ENCODE measurements at places on chromosomes 13 and 19.

- no peak for DNase-seq
Observed at GRCh38 chr19:48296963-48297734, 27.3 kb downstream of the ZNF114 start.

DNA sequence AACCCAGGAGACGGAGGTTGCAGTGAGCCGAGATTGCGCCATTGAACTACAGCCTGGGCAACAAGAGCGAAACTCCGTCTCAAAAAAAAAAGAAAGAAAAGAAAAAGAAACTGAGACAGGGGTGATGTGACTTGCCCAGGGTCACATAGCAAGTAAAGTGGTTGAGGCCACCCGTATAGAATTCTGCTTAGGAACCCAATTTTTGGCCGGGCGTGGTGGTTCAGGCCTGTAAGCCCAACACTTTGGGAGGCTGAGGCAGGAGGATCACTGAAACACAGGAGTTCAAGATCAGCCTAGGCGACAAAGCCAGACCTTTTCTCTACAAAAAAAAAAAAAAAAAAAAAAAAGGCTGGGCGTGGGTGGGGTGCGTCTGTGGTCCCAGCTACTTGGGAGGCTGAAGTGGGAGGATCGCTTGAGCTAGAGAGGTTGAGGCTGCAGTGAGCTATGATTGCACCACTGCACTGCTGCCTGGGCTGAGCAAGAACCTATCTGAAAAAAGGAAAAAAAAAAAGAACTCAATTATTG is 1.3 kb downstream of the SNRPA start:
- DNase-seq: no peak

DNA sequence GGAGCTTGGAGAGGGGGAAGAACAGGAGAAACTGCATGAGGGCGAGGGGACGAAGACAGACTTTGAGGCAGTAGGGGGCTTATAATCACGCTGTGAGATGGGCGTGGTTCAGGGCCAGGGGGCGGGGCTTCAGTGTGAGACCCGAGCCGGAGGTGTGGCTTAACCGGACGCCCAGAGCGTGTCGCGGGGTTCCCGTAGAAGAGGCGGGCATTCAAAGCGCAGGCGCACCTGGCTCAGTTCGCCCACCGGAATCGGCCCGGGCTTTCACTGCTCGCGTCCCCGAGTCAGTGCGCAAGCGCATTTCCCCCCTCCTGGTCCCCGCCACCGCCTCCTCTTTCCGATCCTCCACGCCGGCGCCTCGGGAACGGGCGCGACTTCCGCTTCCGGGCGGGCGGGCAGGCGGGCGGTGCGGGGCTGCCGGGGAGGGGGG is 225 bp upstream of the ZNF865 start:
- DNase-seq: peak; percentile 98

DNA sequence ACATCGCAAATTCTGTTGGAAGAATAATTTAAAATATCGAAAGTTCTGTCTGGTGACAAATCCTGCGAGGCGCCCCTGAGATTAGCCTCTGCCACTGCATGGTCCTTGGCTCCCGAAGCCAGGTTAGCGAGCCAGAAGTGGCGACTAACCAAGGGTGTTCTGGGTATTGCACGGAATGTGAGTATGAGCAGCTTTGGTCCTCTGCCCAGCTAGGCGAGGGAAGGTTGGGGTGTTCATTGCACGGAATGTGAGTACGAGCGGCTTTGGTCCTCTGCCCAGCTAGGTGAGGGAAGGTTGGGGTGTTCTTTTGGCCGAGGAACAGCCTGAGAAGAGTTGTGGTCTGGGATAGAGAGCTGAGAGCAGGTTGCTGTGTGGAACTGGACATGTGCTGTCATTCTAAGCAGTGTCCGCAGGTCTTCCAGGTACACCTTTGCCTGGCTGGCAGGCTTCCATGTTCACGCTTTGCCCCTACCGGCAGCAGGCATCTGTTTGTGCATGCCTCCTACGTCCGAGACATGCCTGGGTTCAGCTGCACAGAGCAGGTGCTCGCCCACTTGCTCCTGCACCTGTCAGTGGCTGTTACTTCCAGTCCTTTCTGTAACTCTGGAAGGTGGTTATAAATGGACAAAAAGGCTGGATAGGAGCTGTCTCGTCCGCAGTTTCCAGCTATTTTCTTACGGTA is 18.3 kb upstream of the TEX29 start:
- DNase-seq: no peak

DNA sequence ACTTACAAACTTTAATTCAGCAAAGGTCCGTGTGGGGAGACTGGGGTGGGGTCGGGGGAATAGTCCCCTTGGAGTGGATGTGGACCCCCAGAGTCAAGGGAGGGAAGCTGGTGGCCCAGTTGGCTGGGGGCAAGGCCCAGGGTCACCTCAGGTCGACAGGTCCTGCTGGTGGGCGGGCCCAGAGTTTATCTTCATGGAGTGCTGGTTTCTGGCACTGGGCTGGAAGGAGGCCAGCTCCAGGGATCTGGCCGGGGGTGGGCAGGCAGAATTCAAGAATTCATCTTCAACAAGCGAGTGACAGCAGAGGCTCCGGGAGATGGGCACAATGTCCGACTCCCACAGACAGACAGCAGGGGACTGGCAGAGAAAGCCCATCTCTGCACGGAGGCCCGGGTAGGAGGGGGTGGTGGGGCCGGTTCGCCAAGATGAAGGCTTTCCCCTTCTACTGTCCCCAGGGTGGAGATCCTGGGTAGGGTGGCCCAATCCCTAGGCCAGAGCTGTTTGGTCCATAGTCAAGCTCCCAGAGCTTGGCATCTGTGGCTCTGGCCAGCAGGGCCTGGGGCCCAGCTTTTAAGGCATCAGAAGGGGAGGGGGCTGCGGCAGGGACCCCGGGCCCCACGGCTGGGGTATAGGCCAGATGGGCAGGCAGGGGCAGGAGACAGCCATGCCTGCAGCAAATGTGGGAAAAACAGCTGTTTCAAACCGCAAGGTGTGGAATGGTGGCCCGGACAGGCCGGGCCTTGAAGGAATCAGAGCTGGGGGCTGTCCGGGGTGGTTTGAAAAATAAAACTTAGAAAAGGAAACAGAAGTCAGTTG is 622 bp upstream of the FDX2 start:
- DNase-seq: no peak

DNA sequence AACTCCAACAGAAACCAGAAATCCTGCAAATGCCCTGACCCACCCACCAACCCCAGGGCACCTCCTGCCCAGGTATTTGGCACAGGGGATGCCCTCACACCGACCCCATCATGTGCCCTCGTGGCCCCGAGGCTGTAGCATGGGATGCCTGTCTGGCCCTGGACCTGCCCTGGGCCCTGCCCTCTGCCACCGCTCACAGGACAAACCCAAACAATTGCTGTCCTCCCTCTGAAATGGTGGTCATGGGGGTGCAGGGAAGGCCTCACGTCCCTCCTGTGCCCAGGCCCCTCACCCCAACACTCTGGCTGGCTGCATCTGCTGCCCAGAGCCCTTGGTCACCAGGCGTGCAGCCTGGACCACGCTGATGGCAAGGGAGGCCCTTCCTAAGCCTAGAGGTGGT is 2.1 kb upstream of the ZNF181 start:
- no peak for DNase-seq

GRCh38 chr19:54248016-54248601 is 5.5 kb upstream of the LILRA6 start:
- no peak for DNase-seq

- no peak for DNase-seq
Observed at GRCh38 chr13:20492641-20493040, 33.0 kb downstream of the CRYL1 start.

GRCh38 chr13:36713887-36714286 is 40.1 kb downstream of the SERTM1 start:
- no peak for DNase-seq

DNA sequence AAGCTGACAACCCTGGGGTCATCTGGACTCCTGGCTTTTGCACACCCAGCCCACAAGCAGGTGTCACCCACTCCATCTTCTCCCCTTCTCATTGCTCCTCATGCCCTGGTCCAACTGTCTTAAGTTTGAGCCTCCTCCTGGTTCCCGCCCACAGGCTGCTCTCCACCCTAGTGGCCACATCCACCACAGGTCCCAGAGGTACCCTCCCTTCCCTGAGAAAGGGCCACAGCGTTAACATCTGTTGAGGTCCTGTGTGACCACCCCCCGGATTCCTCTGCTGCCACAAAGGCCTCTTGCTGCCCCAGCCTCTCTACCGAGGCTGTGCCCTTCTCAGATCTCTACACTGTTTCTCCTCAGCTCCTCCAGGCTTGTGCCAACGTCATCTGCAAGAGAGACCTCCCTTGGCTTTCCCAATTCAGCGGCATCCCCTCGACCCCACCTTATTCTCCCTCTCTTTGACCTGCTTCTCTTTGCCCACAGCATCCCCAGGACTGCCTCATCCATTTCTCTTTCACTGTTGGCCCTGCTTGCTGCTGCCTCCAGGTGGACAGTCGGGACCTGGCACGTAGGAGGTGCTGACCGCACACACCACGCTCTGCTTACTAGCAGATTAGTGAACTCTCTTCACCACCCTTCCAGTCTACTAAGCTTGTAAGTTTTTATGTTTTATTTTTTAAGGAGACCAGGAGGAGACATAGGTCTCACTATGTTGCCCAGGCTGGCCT is 33.3 kb downstream of the SUGP2 start:
- DNase-seq: no peak

- no peak for DNase-seq
Observed at GRCh38 chr13:74620308-74620707, 486.1 kb upstream of the KLF12 start.

DNA sequence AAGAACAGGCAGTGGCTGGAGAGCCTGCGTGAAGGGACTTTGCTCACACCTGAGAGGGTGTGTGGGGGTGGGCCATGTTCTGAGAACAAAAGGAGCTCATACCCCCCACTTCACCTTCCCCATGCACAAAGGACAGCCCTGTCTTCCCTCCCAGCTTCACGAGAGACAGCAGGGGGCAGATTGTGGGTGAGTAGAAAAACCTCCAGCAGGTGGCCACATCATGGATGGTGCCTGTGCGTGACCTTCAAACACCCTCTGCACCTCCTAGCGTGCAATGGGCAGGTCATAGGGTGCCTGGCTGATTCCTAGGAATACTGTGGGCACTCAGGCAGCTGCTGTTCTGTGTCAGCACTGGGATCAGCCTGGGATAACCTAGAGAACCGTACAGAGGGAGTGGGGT is 36.3 kb upstream of the PSG9 start:
- DNase-seq: no peak

- DNase-seq: no peak
Observed at GRCh38 chr19:7846155-7846646, 16.2 kb downstream of the EVI5L start.

- no peak for DNase-seq
Observed at GRCh38 chr13:105702441-105702840, 833.0 kb downstream of the EFNB2 start.

- DNase-seq: no peak
Observed at GRCh38 chr19:43678512-43679261, 8.7 kb upstream of the PLAUR start.

- no peak for DNase-seq
Observed at GRCh38 chr19:47572635-47573034, 313 bp downstream of the ZNF541 start.

- DNase-seq: peak; percentile 38
Observed at GRCh38 chr13:21435687-21436151, 23.4 kb downstream of the ZDHHC20 start.

DNA sequence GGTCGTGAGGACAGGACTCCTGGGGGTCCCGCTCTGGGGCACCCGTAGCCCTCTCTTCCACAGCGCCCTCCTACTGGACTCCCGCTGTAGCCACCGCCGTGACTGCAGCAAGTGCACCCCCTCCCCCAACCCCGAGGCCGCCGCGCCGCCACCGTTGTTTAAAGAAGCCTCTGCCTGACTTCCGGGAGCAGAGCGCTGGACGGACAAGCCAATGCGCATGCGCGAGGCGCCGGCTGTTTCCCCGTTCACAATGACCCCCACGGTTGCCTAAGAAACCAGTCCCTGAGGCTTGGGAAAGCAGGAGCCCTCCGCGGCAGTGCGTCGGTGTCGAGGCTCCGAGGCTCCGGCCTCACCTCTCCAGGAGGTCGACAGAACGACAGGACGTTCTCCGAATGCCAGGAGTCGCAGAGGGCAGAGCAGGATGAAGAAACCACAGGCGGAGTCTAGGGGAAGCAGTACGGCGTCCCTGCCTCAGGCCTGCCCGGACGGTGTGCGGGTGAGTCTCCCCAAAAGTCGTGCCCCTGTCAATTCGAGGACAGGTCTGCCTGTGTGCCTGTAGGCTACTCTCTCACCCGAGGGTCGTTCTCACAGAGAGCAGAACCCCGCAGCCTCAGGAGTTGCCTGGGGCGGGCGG is 70.5 kb upstream of the ZNF420 start:
- peak; percentile 62 for DNase-seq

DNA sequence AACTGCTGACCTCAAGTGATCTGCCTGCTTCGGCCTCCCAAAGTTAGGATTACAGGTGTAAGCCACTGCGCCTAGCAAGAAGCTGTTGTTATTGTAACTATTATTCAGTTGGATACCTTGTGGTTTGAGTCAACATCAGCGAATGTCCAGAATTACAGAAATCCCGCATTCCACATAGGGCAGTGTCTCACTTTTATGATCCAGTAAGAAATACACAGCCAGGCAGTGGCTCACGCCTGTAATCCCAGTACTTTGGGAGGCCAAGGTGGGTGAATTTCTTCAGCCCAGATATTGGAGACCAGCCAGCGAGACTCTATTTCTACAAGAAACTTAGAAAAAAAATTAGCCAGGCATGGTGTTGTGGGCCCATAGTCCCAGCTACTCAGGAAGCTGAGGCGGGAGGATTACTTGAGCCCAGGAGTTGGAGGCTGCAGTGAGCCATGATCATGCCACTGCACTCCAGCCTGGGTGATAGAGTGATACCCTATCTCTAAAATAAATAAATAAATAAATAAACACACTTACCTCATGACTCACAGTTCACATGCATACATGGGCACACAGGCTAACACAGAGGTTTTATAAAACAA is 43.8 kb downstream of the SPTBN4 start:
- no peak for DNase-seq

DNA sequence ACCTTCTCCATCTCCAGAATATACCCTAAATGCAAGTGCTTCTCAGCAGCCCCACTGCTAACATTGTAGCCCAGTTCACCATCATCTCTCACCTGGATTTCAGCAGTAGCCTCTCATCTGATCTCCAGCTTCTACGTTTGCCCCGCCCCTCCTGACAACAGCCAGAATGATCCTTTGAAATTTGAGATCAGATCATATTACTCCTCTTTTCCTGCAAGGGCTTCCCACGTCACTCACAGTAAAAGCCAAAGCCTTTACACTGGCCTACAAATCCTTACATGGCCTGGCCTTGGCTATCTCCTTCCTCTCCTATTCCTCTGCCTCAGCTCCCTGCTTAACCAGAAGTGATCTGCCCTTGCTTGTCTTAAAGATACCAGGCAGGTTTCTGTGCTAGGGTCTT is 94.3 kb upstream of the NBEA start:
- no peak for DNase-seq

- no peak for DNase-seq
Observed at GRCh38 chr19:23527797-23528196, 132.5 kb upstream of the ZNF91 start.

- no peak for DNase-seq
Observed at GRCh38 chr19:55626350-55626749, 2.0 kb upstream of the ZNF784 start.

- no peak for DNase-seq
Observed at GRCh38 chr13:49635599-49636433, 7.5 kb downstream of the ARL11 start.

- no peak for DNase-seq
Observed at GRCh38 chr19:8552810-8553209, 24.4 kb downstream of the MYO1F start.

GRCh38 chr19:8900421-8900820 is 68.2 kb downstream of the MBD3L1 start:
- DNase-seq: no peak
